ENCODE measurements at places on chromosomes 7 and 10.
A peak's percentile ranks its signal among the peaks of the same experiment; 100 is the strongest.

- DNase-seq, result no peak
These were observed 182.9 kb upstream of the TCERG1L start for GRCh38 chr10:131494451-131494850.

GRCh38 chr7:129789652-129790051 is 163.1 kb downstream of the UBE2H start:
- no peak for DNase-seq

DNA sequence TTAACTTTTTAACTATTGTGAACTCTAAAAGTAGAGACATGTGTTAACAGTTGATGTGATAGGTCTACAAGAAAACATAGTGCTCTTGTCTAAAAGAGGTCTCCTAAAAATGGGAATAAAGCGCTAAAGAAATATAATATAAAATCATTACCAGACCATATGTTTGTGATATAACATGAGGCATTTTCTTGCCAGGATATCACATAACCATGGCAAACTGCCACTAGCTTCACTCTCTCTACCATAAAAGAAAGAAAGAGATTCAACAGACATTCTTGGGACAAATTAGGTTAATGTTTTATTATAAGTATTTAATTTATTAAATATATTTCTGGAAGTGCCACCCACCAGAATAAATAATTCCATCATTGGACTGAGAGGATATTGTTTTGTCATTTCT is 115.0 kb downstream of the TMEM26 start:
- no peak for DNase-seq

GRCh38 chr7:141737118-141737835 is 881 bp upstream of the SSBP1 start:
- DNase-seq, result no peak

GRCh38 chr7:66013938-66014337 is 31.9 kb upstream of the GUSB start:
- peak; percentile 36 for DNase-seq

DNA sequence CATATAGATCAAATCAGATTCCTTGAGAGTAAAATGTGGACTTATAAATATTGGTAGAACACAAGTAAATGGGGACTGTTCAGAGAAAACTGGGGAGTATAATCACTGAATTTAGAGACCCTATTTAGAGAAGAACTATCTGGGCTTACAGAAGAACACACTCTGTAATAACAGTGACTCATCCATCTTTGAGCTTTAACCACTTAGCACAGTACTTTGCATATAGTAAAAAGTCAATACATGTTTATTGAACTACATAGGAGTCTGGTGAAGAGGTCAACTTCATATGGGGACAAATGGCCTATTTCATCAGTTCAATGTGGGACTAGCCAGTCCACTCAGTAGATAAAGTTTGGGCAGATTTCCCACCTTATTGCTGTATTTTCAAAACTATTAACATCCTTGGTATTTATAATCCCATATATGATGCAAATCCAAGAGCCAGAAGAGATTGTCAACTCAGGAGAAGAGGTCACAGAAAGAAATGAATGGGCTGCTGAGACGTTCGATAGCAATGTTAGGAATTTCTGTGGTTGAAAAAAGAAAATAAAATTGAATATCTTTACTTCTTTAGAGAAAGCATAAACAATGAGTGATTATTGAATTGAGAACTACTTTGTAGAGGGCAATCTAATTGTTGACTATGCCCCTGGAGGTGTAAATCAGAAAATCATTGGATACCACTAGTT is 119.3 kb upstream of the CACNA2D1 start:
- DNase-seq, result no peak

- DNase-seq, result no peak
These were observed 13.9 kb downstream of the POLL start for GRCh38 chr10:101573885-101574753.

DNA sequence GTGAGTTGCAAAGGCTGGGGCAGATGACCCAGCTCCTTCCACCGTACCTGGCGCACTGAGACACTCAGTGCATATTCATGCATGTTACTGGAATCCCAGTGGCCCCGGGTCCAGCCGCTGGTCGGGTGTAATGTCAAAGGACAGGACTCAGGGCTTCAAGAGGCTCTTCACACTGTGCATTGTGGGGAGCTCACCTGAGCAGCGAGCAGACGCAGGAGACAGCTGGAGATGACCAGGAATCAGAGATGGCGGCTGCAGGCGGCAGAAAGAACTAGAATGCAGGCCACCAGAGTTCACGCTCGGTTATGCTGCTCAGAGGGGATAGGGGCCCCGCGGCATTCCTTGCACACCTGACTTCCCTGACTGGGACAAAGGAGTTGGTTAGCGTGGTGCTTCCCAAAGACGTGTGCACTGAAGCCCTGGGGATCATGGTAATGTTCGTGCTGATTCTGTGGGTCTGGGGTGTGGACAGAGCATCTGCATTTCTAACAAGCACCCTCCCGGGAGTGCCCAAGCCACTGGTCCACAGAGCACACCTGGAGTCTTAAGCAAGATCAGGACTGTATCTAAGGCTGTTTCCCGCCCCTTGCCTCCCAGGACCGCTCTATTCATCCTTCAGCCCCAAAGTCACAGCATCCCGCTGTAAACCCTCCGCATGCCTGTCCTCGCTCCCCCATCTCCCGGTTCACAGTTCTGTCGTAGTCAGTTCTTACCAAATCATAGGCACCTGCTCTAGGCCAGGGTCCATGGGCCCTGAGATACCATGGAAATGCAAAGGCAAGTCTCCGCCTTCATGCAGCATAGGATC is 71.0 kb downstream of the MKI67 start:
- no peak for DNase-seq

DNA sequence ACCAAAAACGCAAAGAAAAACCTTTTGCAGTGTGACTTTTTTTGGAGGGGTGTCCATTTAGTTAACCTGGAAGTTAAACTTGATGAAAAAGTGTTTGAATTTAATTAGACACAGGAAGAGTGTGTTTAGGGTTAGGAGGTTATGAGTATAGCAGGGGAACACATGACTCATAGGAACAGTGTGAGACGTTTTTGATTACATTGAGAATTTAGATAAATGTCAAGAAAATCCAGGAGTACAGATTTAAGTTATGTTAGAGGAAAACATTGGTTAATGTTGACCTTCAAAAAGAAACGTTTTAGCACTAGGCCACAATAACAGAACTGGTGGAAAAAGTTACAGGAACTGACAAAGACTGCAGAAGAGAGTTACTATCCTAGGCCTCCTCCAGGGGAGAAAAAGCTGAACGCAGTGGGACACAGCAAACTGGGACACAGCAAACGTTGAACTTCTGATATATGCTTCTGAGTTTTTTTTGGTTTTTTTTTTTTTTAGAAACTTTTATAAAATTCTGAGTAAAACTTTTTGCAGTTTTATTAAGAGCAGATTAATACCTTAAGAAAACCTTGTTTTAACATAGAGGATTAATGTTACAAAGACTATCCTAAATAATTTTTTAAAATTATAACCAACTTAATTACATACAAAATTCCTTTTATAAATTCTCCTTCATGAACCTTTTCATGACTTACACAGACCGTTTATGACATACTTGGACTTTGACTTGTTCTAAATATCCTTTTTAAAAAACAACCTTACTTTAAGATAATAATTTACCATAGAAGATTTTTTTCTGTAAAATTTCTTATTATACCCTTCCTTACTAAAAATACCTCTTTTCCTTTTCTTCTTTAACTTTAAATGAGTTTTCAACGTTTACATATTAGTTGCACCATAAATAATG is 22.2 kb downstream of the LANCL2 start:
- no peak for DNase-seq

GRCh38 chr10:122387572-122387971 is 13.1 kb downstream of the PLEKHA1 start:
- DNase-seq, result no peak

GRCh38 chr10:133324198-133324792 is 12.4 kb downstream of the CALY start:
- DNase-seq, result no peak

DNA sequence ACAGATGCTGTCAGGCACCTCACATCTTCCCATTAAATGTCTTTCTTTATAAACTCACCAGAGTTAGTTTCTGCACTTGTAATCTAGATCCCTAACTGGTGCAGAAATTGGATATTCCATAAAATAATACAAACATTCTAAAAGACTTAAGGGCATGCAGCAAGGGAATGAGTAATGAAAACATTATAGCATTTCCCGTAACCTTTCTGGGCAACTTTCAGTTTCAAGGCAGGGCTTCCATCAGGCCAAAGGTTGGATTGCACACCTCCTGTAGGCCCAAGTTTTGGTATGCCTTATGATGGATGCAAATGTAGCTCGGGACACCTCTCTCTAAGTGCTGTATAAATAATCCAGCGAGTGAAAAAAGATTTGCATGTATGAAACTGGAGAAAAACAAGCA is 129.9 kb upstream of the LYZL2 start:
- no peak for DNase-seq

DNA sequence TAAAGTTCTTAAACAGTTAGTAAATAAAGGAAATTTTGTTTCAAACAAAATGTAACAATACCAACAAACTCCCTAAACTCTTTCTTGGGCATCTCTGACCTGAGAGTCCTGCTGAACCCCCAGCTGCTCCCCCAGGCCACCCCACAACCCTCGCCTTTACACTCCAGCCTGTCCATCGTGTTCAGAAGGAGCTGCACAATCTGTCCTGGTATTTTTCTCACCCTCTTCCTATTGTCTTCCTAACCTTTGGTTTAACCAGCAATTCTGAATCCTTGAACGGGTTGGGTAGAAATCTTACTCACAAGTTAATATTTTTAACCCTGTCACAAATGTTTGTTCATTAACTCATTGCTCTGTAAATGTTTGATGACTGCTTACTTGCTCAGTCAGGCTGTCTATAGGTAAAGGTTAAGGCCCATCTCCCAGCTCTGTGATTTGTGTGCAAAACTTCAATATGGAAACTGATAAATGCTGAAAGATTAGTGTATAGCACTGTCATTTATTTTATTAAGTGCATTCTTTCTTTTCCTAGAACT is 16.8 kb downstream of the SFRP4 start:
- no peak for DNase-seq

DNA sequence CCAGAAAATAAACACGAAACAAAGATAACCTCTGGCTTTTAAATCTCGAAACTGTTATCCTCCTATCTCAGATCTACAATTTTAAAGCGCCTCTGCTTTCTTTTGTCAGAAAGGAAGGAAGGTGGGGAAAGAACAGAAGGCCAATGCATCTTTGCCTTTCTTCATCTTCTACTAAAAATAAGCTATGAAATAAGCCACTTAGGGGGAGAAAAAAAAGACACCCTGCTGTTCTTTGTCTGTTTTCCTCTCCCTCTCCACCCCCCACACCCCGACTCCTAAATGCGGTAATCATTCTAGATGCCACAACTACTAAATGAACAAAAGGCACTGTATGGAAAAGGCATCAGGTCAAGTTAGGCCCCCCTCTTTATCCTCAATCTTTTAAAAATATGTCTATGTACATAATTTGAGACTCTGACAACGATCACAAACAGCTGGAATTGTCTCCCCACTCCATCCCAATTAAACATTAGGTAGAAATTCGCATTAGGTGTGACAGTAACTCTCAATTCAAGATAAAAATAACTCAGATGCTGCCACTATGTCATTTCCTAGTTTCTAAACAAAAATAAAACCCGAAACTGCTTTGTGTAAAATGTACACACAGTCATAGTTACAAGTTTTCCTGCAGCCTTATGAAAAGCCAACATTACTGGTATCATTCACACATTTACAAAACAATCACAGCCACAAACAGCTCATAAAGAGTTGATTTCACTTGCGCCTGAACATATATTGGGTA is 2.4 kb downstream of the UBE2H start:
- peak; percentile 31 for DNase-seq

DNA sequence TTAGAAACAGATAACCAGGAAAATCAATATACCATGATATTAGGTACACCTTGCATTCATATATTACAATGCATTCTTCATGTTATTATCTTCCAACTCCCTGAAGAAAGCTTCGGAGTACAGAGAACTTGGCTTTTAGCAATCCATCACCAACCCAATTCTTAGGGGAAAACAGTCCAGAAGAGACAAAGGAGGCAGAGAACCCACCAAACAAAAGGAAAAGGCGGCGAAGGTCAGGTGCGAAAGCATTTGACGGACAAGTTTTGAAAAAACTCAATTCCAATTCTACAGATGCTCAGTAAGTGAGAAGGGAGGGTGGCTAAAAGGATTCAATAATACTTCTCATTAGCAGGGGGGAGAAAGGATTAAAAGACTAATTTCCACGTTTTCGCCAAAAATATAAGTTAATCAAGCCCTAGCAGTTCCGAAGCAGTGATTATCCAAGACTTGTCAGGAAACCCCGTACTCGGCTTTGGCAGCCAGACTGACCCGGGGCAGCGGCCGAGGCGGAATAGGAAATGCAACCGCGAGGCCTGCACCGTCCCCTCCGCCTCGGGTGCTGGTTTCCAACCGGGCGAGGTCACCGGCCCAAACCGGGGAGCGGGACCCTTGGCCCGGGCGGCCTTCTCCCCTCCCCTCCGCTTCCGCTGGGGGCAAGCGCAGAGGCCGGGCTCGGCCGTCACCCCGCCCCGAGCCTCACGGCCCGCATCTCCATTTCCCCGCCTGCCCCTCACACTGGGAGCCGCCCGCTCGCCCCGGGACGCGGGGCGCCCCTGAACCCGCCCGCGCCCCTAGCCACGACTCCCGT is 747 bp downstream of the GDI2 start:
- no peak for DNase-seq

- no peak for DNase-seq
These were observed 300.8 kb downstream of the GRID1 start for GRCh38 chr10:86065711-86066251.

GRCh38 chr10:114485696-114486400 is 81.5 kb upstream of the AFAP1L2 start:
- no peak for DNase-seq

- DNase-seq, result no peak
These were observed 121.5 kb upstream of the FAM3C start for GRCh38 chr7:121517591-121517990.

GRCh38 chr10:47028466-47028865 is 117.2 kb downstream of the PTPN20 start:
- DNase-seq, result no peak

DNA sequence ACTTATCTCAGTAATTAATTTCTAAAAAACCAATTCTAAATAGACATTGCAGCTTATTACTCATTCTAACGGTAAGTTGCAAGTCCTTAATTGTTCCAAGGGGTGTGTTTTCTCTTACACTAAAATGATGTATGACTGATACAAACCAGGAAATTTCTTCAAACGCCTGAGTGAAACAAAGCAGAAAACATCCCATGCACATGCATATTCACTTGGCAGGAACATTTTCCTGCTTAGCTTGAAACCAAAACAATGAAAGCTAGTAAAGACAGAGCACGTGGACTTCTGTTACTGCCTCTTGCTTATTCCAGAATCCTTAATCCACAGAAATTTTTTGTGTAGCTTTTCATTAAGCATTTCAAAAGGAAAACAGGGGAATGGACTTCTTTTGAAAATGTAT is 187.7 kb downstream of the MTERF1 start:
- DNase-seq, result no peak

- no peak for DNase-seq
These were observed 27.9 kb downstream of the PAPOLB start for GRCh38 chr7:4833691-4834600.

GRCh38 chr7:149827089-149827981 is 10.8 kb upstream of the ZNF862 start:
- DNase-seq, result no peak

- no peak for DNase-seq
These were observed 237.5 kb upstream of the MKLN1 start for GRCh38 chr7:131090188-131090587.
